ENCODE measurements at places on chromosomes 6 and 20.
A peak's percentile ranks its signal among the peaks of the same experiment; 100 is the strongest.

DNA sequence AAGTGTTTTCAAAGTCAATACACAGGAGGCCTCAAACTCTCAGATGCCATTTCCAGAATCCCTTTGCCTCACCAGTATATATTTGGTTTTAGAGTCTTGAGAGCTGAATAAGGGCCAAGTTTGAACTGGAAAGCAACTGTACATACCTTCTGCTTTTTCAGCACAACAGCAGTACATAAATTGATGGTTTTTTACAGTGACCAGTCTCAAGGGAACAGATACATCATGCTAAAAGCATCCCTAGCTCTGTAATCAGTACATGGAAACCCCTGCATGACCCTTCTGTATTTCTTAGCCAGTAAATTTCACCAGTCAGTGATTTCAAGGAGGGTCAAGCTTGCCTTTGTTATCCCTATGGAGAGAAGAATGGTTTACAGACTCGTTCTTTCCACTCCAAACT lies 40.6 kb upstream of the ECHDC1 start:
- DNase-seq: no peak

- DNase-seq: peak; percentile 81
These were observed 268.8 kb downstream of the TMEM242 start for GRCh38 chr6:157054531-157054979.

DNA sequence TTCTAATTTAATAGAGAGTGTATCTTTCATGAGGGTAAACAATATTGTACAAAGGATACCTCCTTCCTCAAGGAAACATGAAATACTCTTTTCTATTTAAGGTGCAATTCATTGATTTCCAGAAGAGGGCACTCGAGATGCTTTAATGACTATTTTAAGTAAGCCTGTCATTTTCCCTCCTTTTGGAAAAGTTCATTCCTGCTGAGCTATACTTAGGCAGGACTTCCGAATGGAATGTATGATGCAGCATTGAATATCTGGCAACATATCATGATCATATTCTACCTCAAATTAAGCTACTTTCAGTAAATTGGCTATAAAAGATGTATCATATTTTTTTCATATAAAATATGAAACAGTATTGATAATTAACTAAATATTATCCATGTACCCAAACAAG lies 5.0 kb downstream of the DST start:
- DNase-seq: no peak

DNA sequence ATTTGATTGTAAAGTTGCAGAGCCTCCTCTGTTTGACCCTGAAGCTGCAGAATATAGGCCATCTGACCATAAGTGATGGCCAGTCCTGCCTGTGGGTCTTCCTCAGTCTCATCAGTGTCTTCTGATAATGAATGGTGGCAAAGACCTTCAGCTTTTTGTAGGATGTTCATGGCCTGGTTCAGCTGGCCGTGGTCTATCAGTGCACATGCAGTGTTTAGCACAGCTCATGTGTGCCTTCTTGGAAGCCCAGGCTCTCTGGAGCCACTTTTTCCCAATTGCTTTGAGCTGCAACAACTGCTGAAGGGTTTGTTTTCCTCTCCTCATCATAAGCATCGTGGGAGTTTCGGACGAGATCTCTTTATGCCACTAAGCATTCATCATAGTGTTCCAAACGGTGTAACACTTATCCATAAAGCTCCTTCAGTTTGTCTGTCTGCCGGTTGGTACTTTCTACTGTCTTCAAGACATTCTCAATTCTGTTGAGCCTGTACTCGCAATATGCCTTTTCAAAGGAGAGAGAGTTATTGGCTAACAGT lies 70.1 kb upstream of the TULP4 start:
- DNase-seq: no peak

GRCh38 chr6:167300902-167301777 lies 10.0 kb downstream of the UNC93A start:
- no peak for DNase-seq

DNA sequence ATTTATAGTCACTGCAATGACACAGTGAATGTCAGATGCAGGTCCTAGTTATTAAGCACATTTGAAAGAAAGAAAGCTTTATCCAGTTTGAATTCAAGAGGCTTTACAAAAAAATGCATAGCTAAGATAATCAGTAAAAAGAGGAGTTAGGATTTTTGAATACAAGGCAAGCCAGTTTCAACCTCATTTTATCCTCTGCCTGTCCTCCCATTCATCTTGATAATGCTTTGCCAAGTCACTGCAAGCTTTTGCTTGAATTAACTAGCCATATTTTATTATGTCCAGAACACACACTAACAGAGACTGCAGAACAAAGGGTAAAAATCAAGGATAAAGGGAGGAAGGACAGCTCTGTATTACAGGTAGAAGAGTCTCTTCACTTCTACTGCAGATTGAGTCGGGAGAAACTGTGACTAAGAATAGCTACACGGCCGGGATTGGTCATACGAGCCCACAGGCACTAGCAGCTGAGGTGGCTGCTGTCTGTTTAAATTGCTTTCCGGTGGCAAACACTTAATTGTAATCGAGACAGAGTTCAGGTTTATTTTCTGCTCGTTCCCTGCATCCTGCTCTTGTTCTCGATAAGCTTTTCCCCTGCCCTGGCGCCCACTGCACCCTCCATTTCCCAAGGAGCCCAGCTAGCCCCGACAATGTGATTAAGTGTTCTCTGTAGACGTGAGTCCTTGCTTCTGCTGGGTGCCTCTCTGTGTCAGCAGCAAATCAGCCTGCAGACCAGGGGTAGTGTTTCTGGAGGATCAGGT lies 30.5 kb upstream of the AKAP12 start:
- DNase-seq: no peak

DNA sequence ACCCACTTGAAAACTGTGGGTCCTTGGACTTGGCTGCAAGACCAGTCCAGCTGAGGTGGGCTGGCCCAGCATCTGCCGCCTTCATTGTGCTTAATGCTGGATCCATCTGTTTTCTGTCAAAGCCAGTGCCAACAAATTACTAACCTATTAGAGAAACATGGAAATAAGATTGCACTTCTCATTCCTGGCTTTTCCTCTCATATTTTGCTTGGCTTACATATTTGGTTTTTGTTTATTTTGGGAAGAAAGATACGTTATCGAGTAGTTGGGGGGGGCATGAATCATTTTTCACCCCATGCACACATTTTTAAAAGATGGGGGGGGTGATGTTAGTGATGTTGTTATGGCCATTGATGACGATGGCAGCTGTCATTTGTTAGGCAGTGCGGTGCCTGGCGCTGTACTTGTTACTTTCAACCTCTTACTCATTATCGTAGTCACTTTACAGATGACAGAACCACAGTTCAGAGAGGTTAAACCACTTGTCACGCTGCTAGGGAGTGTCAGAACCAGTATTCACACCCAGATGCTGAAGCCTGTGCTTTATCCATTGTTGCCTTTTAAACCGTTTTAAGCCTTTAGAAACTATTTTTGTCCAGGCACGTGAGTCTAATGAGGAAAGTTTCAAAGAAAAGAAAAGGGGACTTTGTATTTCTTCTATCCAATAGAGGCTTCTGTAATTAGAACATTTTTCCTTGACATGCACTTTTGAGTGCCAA lies 180.0 kb downstream of the TMEM242 start:
- DNase-seq: peak; percentile 46

DNA sequence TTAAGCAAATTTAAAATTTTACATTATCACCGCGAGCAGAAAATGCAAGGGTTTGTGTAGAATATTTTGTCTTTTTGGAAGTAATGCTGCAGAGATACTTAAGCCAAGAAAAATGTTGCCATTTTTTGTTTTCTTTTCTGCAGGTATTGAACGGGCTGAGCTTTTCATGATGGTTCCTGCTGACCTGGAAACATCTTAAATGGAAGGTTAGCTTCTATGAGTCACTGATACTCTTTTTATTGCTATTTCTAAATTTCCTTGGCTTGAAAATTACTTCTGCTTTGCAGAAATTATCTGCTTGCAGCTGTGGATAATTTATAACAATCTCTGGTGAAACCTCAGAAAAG lies 12.7 kb downstream of the SYTL3 start:
- DNase-seq: no peak

DNA sequence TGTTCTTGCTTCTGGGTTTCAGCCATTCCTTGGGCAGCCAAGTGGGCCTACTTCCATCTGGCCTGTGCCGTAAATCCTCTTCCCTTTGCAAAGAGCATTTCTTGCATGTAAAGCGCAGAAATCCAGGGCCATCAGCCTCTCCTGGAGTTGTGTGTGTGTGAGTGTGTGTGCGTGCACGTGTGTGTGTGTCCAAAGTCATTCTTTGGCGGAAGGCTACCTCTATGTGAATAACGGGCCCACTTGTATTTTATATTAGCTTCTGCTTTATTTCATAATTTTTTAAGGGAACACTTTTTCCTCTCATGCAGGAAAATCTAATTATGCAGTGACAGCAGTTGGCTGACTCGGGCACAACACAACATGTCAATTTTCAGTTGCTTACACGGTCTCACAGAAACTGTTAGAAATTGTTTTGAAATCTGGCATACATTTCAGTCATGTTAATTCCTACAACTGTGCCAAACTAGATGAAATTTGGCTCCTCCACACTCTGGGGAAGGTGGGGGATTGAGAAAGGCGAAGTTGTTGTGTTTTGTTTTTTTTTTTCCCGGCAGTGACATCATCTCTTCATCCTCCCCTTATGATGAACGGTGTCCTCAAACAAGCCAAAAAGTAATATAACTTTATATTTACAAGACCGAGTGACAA lies 223.7 kb upstream of the TSHZ2 start:
- no peak for DNase-seq

DNA sequence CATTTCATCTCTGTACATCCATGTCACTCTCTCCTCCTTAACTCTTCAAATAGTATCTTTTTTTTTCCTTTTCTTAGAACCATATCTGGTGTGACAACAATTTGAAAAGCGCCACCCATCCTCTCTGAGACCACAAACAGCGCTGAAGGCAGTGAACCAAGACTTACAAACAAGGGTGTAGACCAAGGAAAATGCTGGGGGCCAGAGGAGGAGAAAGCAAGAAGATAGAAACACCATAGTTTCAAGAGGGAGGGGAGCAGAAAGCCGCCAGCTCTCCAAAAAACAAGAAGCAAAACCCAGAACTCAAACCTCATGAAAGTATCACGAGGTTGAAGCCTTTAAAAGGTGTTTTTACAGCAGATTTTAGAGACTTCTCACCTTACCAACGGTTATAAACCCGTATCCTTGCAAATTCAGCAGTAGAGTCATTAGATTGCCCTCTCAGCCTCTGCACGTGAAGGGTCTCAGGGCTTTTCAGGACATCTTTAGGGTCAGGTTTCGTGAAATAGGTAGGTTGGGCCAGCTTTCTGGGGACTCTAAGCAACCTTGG lies 13.3 kb upstream of the RIPOR2 start:
- peak; percentile 27 for DNase-seq

DNA sequence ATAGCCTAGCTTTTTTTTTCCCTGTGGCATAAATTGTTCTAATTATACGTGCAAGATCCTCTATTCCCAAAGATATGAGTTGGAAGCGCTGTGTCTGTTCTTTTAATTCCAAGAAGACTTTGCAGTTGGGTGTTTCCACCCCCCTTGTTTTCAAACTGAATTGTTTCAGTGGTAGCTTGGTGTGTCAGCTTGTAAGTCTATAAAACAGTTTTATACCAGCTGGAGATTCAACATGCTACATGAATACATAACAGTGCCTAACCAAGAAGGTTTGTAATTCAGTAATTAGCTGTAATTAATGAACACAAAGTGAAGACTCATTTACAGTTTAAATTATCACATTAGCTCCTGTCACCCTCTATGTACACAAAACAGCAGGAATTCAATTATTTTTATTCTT lies 154.0 kb downstream of the ZNF217 start:
- DNase-seq: no peak

- no peak for DNase-seq
These were observed 2.9 kb upstream of the HIVEP1 start for GRCh38 chr6:12009180-12009685.
